ENCODE measurements at places on chromosomes 11 and 22. TPM values are rescaled to one million over a fixed set of nuclear protein-coding genes. Genes with fewer than 3 reads are reported as not detected.

GRCh38 chr11:69212798-69213110 lies 57.0 kb downstream of the SMIM38 start:
- H3K4me3 ChIP-seq, result no peak overlapping the region
- peak; percentile 3 for DNase-seq
- no peaks in the 10 kb centered on the region for H3K36me3 ChIP-seq

Gene CACNA1I
- 0.04 TPM for total RNA-seq

DNA sequence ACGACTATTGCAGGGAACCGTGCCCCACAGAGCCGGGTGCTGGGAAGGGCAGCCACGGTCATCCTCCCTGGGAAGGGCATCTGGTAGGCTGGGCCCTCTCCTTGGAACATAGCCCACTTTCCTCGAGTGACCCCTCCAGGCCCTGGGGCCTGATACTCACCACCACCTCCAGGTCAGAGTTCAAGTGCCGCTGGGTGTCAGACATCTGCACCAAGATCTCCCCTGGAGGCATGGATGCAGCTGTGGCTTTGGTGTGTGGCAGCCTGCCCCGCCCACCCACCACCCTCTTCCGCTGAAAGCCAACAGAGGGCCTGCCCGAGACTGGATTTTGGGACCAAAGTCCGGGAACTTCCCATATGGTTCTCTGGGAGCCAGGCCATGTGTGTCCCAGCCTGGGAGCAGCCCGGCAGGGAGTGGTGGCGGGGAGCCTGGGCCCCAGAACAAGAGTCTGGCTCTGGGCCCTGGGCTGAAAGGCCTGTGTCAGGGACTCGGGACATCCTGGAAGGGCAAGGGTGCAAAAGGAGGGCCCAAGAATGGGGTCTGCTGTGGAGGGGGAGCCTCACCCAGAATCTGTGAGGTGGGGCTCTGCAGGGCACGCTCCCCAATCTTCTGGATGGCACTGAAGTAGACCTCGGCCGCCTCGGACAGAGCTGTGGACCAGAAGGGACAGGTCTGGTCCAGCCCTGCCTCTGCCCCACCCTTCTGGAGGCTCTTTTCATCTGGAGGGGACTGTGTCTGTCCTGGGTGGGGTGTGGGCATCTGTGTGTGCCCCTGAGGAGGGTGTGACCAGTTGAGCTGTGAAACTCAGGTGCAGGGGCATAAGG lies 2.6 kb downstream of the BAIAP2L2 start:
- no peaks in the 10 kb centered on the region for H3K27me3 ChIP-seq
- no peak overlapping the region for H3K27ac ChIP-seq
- no peaks in the 10 kb centered on the region for H3K36me3 ChIP-seq
- no peak overlapping the region for H3K4me3 ChIP-seq

GRCh38 chr11:57815476-57815875 lies 53.9 kb downstream of the CTNND1 start:
- peaks cover 49% of the 10 kb centered on the region for H3K36me3 ChIP-seq
- DNase-seq, result no peak

Gene CNTF
- total RNA-seq, result 0.90 TPM

- H3K4me3 ChIP-seq, result no peak overlapping the region
- H3K4me1 ChIP-seq, result peaks cover 7% of the 10 kb centered on the region
- no peaks in the 10 kb centered on the region for H3K27me3 ChIP-seq
- no peak overlapping the region for H3K27ac ChIP-seq
- no peak for DNase-seq
- H3K36me3 ChIP-seq, result no peaks in the 10 kb centered on the region
These were observed 64.3 kb downstream of the MICAL3 start for GRCh38 chr22:17960011-17960410.

- H3K27ac ChIP-seq, result no peak overlapping the region
- H3K27me3 ChIP-seq, result no peaks in the 10 kb centered on the region
- no peaks in the 10 kb centered on the region for H3K36me3 ChIP-seq
- DNase-seq, result no peak
- no peaks in the 10 kb centered on the region for H3K4me1 ChIP-seq
These were observed 12.4 kb downstream of the CAVIN3 start for GRCh38 chr11:6307876-6308275.

Gene EHF
- total RNA-seq, result 0.50 TPM

GRCh38 chr11:65003282-65003681 lies 6.5 kb upstream of the BATF2 start:
- H3K27ac ChIP-seq, result no peak overlapping the region
- no peaks in the 10 kb centered on the region for H3K27me3 ChIP-seq
- no peaks in the 10 kb centered on the region for H3K36me3 ChIP-seq
- no peak overlapping the region for H3K4me3 ChIP-seq

Gene OR4D9
- not detected for total RNA-seq

GRCh38 chr11:132115454-132115853 lies 745.0 kb downstream of the NTM start:
- peaks cover 10% of the 10 kb centered on the region for H3K4me1 ChIP-seq
- H3K4me3 ChIP-seq, result no peak overlapping the region
- no peaks in the 10 kb centered on the region for H3K27me3 ChIP-seq
- no peaks in the 10 kb centered on the region for H3K36me3 ChIP-seq
- no peak overlapping the region for H3K27ac ChIP-seq
- DNase-seq, result no peak

GRCh38 chr11:83259559-83259958 lies 26.6 kb downstream of the CCDC90B start:
- DNase-seq, result no peak
- no peaks in the 10 kb centered on the region for H3K4me1 ChIP-seq
- H3K4me3 ChIP-seq, result no peak overlapping the region
- peaks cover 81% of the 10 kb centered on the region for H3K36me3 ChIP-seq

GRCh38 chr11:68002575-68002937 lies 1.3 kb downstream of the UNC93B1 start:
- H3K27ac ChIP-seq, result no peak overlapping the region
- peaks cover 11% of the 10 kb centered on the region for H3K4me1 ChIP-seq
- peak overlapping the region; percentile 67 for H3K4me3 ChIP-seq
- H3K36me3 ChIP-seq, result no peaks in the 10 kb centered on the region

DNA sequence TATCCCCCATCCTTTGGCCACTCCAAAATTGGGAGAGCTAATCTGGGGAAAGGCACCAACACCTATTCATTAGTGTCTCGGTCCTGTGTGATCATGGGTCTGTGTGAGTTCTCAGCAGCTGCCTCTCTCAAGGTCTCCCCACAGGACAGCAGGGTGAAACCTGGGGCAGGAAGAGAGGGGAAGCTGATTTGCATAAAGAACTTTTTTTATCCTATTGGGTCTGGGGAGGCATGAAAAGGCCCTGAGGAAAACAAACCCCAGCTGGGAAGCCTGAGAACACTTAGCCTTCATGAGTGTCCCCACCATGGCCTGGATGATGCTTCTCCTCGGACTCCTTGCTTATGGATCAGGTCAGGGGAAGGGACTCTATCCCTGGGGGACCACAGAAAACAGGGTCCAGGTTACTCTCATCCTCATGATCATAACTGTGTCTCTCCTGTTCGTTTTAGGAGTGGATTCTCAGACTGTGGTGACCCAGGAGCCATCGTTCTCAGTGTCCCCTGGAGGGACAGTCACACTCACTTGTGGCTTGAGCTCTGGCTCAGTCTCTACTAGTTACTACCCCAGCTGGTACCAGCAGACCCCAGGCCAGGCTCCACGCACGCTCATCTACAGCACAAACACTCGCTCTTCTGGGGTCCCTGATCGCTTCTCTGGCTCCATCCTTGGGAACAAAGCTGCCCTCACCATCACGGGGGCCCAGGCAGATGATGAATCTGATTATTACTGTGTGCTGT lies 116.0 kb upstream of the TOP3B start:
- H3K27ac ChIP-seq, result no peak overlapping the region
- H3K36me3 ChIP-seq, result no peaks in the 10 kb centered on the region
- H3K27me3 ChIP-seq, result no peaks in the 10 kb centered on the region
- DNase-seq, result no peak

- H3K27ac ChIP-seq, result no peak overlapping the region
- no peaks in the 10 kb centered on the region for H3K36me3 ChIP-seq
- H3K27me3 ChIP-seq, result no peaks in the 10 kb centered on the region
- H3K4me1 ChIP-seq, result peaks cover 51% of the 10 kb centered on the region
These were observed 4.5 kb downstream of the PARVA start for GRCh38 chr11:12381875-12382274.

DNA sequence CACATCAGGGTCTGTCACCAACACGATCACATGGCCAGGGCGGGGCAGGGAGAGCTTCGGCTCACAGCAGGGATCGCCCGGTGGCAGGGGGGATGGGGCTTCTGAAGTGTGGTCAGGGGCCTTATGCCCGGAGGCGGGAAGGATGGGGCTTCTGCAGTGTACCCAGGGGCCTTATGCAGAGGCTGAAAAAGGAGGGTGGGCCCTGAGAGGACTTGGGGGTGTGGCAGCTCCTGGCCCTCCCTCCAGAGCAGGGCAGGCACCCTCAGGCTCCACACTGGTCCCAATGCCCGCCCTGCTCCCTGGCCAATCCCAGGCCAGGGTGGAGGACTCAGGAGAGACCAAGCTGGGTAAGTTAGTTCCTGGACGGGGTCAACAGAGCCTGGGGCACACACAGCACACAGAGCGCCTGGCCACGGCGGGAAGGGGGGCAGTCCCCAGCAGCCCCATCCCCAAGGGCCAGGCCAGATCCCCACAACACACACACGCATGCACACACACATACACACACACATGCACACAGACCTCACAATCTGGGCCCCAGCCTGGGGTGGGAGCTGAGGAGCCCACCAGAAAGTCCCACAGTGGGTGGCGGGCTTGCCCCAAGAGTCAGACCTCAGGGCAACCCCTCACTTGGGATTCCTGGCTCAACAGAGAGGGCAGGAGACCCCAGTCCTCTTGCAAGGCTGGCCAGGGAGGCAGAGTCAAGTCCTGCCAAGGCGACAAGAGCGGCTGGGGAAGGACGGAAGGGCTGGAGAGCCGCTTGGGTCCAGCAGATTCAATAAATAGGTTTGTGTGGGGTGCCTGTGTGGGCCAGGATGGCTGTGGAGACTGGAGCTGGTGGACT lies 1.1 kb upstream of the CEND1 start:
- H3K4me1 ChIP-seq, result peaks cover 11% of the 10 kb centered on the region
- H3K27me3 ChIP-seq, result peaks cover 4% of the 10 kb centered on the region
- no peak overlapping the region for H3K27ac ChIP-seq
- no peak for DNase-seq
- no peak overlapping the region for H3K4me3 ChIP-seq

Gene PDE2A
- total RNA-seq, result 25.8 TPM

Gene CARNS1
- 33.6 TPM for total RNA-seq

- no peaks in the 10 kb centered on the region for H3K4me1 ChIP-seq
- no peak overlapping the region for H3K4me3 ChIP-seq
- no peak for DNase-seq
These were observed 7.2 kb downstream of the COA4 start for GRCh38 chr11:73869332-73869949.

Gene MS4A15
- total RNA-seq, result not detected

- no peaks in the 10 kb centered on the region for H3K4me1 ChIP-seq
- H3K4me3 ChIP-seq, result no peak overlapping the region
- H3K27ac ChIP-seq, result no peak overlapping the region
- DNase-seq, result no peak
These were observed 84.7 kb upstream of the HEPHL1 start for GRCh38 chr11:93936460-93936859.

DNA sequence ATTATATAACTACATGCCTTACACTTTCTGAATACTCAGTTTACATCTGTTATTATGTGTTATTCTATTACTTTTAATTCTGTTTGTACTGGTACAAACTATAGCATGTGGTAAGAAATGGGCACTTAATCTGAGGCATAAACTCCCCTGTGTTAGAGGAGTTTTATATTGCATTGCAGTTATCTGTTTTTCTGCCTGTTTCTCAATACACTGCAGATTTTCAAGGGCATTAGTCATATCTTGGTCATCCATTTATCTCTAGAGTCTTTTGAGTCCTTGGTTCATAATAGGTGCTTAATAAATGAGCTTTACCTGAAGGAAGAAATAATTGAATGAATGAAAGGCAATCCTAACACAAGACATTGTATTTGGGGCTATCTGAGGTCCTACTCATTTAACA lies 182.9 kb upstream of the CTSC start:
- H3K27me3 ChIP-seq, result no peaks in the 10 kb centered on the region
- H3K27ac ChIP-seq, result no peak overlapping the region
- H3K4me1 ChIP-seq, result no peaks in the 10 kb centered on the region
- H3K36me3 ChIP-seq, result no peaks in the 10 kb centered on the region

- no peaks in the 10 kb centered on the region for H3K36me3 ChIP-seq
- no peak overlapping the region for H3K27ac ChIP-seq
- no peak overlapping the region for H3K4me3 ChIP-seq
- H3K27me3 ChIP-seq, result peaks cover 25% of the 10 kb centered on the region
These were observed 4.8 kb upstream of the ELFN2 start for GRCh38 chr22:37431801-37432707.

- H3K27ac ChIP-seq, result no peak overlapping the region
- DNase-seq, result peak; percentile 16
- peaks cover 28% of the 10 kb centered on the region for H3K4me1 ChIP-seq
- no peak overlapping the region for H3K4me3 ChIP-seq
- H3K36me3 ChIP-seq, result no peaks in the 10 kb centered on the region
These were observed 1.4 kb upstream of the OVOL1 start for GRCh38 chr11:65785319-65786007.

DNA sequence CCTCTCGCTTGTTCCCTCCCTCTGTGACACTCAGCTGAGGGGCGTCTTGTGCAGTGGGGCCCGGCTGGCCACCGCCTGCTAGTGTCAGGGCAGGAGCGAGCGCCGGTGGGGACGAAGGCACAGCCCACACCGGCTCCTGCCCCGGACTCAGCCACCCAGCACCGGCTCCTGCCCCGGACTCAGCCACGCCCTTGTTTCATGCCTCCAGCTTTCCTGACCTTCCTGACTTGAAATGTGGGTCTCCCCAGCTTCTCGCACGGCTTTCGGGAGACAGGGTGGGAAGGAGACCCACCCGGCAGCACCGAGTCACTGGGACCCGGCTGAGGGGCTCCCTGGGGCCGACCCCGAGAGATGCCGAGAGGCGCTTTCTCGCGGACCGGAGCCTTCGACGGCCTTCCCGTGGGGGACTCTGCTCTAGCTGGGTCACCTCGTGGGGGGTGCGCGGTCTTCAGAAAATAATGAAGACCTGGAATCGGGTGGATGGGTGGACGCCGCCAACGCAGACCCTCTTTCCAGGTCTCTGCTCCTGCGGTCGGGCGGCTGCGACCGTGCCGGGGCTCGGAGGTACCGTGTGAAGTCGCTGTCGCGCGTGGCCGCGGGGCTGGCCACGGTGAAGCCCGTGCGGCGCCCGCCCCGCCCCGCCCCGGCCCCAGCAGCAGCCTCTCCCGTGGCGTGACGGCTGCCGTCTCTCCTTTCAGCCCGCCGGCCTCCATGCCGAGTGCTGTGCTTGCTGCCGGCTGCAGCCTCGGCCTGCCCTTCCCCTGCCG lies 10.2 kb downstream of the GLB1L2 start:
- no peaks in the 10 kb centered on the region for H3K4me1 ChIP-seq
- H3K27me3 ChIP-seq, result no peaks in the 10 kb centered on the region
- DNase-seq, result no peak

- peaks cover 8% of the 10 kb centered on the region for H3K4me1 ChIP-seq
- no peaks in the 10 kb centered on the region for H3K27me3 ChIP-seq
- H3K27ac ChIP-seq, result no peak overlapping the region
These were observed 19.4 kb downstream of the SNU13 start for GRCh38 chr22:41668971-41669911.

DNA sequence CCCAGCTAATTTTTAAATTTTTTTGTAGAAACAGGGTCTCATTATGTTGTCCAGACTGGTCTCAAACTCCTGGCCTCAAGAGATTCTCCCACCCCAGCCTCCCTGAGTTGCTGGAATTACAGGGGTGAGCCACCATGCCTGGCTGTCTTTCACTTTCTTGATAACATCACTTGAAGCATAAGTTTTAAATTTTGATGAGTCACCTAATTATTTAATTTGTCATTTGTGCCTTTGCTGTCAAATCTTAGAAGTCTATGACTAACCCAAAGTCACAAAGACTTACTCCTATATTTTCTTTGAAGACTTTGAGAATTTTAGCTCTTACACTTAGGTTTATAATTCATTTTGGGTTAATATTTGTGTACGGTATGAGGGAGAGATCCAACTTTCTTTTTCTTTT lies 14.5 kb upstream of the MSANTD2 start:
- H3K36me3 ChIP-seq, result no peaks in the 10 kb centered on the region
- H3K27me3 ChIP-seq, result no peaks in the 10 kb centered on the region
- no peak overlapping the region for H3K27ac ChIP-seq
- no peak for DNase-seq
- no peaks in the 10 kb centered on the region for H3K4me1 ChIP-seq
